ENCODE measurements at places on chromosomes 2 and 18.

DNA sequence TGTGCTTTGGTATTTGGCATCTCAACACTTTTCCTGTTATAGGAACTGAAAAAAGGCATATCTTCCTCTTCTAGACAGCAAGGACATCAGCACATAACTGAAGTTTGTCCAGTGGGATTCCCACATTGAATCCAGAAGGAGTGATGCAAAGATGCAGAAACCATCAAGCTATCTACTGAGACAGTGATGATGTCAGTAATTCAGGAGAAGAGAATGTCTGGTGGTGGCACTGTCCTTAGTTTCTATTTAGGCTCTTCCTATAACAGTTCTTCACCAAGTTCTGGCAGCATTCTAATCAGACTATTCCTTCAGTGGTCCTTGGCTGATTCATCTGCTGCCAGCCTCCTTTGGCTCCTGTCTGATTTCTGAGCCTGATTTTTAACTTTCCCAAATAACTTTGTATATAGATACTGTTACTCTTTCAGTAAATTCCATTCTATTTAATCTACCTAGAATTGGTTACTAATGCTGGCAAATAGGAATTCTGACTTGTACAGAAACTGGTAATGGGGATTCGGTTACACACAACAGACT, 56.6 kb upstream of the AGPS start:
- no peak for DNase-seq

GRCh38 chr18:75167137-75167536, 41.8 kb downstream of the PTGR3 start:
- DNase-seq = no peak

DNA sequence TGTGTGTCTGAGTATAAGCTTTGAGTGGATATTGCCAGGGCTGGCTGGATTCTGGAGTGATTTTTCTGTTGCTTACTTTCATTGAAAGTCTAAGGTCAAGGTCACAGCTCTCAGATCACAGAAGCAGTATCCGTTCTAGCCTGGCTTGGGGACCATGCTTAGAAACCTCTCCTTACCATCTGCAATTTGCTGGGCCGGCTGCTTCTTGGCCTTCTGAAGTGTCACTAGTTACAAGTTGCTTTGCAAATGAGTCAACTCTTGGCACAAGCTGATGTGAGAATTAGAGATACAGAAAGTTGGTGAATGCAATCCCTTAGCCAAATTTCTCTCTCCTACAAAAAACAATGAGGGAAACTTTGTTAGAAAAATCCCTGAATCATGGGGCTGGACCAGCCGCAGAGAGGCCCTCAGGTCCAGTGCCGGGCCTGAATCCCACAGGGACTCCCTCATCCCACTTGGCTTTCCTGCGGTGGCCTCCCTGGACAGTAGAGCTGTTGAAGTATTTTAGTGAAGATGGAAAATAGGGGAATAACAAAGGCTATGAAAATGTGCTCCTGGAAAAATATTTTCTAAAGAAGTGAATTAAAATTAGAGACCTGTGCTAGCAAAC, 92.7 kb upstream of the CNGA3 start:
- DNase-seq = no peak

GRCh38 chr2:237735798-237736197, 62.8 kb upstream of the RBM44 start:
- no peak for DNase-seq

DNA sequence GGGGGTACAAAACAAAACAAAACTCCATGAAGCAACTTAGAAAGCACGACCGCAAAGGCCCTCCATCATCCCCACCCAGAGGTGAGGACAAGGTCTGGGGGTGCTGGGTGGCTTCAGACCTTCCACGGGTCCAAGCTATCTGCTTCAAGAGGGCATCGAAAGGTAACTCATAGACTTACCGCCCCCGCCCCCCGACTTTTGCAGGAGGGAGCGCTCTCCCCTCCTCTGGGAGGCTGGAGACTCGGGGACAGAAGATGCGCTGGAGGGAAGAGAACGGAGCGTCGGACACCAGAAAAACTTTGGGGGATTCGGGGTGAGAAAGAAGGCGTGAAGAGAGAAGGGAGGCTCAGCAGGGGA, 300 bp upstream of the STON1 start:
- DNase-seq = no peak

All from activated gamma-delta T cell treated with Interleukin-2 at 50 U/mL for 16 hours (primary cell).